ENCODE measurements at places on chromosomes 7 and 10. TPM values are rescaled to one million over a fixed set of nuclear protein-coding genes. Genes with fewer than 3 reads are reported as not detected.
A peak's percentile ranks its signal among the peaks of the same experiment; 100 is the strongest.

The PPP1R3C gene
- 0.16 TPM for total RNA-seq

The CFAP46 gene
- total RNA-seq = not detected

The DENND2A gene
- total RNA-seq = not detected

The FIS1 gene
- 110 TPM for total RNA-seq

The IFIT1B gene
- not detected for total RNA-seq

The PLAC9 gene
- not detected for total RNA-seq

The UPK3BL1 gene
- total RNA-seq = 25.8 TPM

The CDC14C gene
- not detected for total RNA-seq

- H3K27me3 ChIP-seq = no peaks in the 10 kb centered on the region
- H3K27ac ChIP-seq = no peak overlapping the region
- H3K4me3 ChIP-seq = no peak overlapping the region
Observed at GRCh38 chr10:28190196-28190595, 112.7 kb downstream of the MPP7 start.

GRCh38 chr10:3784510-3785250 lies at the start of gene KLF6:
Gene KLF6, minus strand, starts transcription at chr10:3785209. Its CDS starts 195 bp downstream, at chr10:3785014.
- peaks cover 17% of the 10 kb centered on the region for H3K36me3 ChIP-seq
- peak within 1 kb of the TSS; percentile 93 for H3K4me3 ChIP-seq
- H3K4me1 ChIP-seq = peaks cover 13% of the 10 kb centered on the region
- no peak for DNase-seq

DNA sequence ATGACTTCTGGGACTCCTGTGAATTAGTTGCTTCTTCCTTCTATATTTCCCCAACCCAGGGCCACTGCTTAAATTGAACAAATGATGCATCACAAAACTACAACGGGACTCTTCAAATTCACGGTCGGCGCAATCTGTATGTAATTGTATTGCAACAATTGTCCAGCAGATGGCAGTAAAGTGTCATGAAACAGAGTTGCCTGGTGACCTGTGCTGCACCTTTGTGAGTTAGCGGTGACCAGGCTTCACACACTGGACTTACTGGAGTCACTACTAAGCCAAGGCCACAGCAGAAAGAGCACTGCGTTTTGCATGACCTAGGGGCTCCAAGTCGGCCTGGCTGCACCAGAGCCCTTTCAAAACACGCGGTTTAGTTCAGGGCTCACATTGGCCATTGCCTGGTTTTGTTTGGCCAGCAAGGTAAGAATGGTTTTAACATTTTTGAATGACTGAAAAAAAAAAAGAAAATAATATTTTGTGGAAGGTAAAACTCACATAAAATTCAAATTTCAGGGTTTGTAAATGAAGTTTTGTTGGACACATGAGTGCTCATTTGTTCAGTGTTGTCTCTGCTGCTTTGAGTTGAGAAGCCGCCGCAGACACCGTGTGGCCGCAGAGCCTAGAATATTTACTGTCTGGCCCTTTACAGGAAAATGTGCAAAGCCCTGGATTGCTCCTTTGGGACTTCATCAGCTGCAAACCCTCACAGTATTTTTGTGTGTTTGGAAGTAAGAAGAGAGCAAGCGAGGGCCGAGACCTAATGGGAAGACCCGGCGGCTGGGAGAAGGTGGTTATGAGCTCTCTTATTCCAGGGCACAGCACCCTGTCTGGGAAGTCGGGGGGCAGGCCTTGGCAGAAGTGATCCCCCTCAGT lies 23.2 kb upstream of the ZNF32 start:
- no peak for DNase-seq
- no peak overlapping the region for H3K27ac ChIP-seq
- no peaks in the 10 kb centered on the region for H3K4me1 ChIP-seq
- no peaks in the 10 kb centered on the region for H3K36me3 ChIP-seq

DNA sequence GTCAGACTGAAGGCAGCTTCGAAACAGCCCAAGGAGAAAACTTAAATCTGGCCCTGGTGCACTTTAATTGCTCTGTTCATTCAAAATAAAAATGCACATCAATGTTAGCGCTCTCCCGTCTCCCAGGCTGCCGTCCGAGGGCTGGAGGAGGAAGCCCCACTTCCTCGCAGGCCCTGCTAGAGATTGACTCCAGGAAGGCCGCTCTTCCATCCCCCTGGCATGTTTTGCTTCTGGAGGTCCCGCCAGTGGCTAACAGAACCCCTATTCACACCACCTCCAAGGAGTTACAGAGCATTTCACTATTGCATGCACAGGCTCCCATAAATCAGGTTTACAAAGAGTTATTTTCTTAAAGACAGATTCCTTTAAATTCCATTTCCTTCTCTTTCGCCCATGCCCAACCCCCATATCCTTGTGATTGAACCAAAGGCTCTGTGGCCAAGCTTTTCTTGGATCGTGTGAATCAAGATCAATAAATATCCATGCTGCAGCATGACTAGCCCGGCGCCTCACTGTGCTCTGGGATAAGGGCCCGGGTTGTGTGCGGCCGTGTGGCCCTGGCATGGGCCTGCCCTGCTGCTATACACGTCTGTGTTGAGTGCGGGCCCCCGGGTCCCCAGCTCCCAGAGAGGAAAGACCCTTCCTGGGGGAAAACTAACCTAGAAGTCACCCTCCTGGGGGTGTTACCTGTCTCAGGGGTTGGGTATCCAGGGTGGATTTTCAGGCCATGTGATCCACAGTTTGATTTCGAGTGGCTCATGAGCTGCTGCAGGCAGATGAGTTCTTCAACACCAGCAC lies 118.7 kb upstream of the GDF10 start:
- no peak overlapping the region for H3K27ac ChIP-seq
- DNase-seq = no peak
- no peaks in the 10 kb centered on the region for H3K27me3 ChIP-seq
- H3K36me3 ChIP-seq = no peaks in the 10 kb centered on the region
- no peak overlapping the region for H3K4me3 ChIP-seq
- H3K4me1 ChIP-seq = no peaks in the 10 kb centered on the region

DNA sequence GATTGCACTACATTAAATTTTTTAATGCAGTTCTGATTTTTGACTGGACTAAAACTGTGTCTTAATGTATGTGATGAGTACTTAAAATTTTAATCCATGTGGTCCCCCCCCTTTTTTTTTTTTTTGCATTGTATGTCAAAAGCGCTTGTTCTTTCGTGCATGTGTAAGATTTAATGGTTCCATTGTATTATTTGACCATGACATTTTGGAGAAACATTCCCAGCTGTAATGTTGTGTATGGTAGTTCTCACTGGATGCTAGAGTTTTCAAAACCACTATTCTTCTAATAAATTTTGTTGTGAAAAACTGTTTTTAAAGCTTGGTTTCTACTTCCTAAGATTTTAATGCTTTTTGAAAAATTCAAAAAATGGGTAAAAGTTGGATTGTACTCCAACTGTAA lies 132.0 kb downstream of the LCOR start:
- H3K27ac ChIP-seq = no peak overlapping the region
- H3K4me1 ChIP-seq = no peaks in the 10 kb centered on the region
- no peaks in the 10 kb centered on the region for H3K36me3 ChIP-seq
- no peaks in the 10 kb centered on the region for H3K27me3 ChIP-seq
- no peak overlapping the region for H3K4me3 ChIP-seq
- no peak for DNase-seq

- no peaks in the 10 kb centered on the region for H3K4me1 ChIP-seq
- H3K4me3 ChIP-seq = no peak overlapping the region
- no peaks in the 10 kb centered on the region for H3K36me3 ChIP-seq
- no peaks in the 10 kb centered on the region for H3K27me3 ChIP-seq
- DNase-seq = no peak
Observed at GRCh38 chr10:17348501-17349349, 105.7 kb downstream of the ST8SIA6 start.

GRCh38 chr7:155724327-155725005 lies 80.0 kb downstream of the RBM33 start:
- H3K27me3 ChIP-seq = no peaks in the 10 kb centered on the region
- no peak for DNase-seq
- peaks cover 39% of the 10 kb centered on the region for H3K4me1 ChIP-seq
- H3K36me3 ChIP-seq = peaks cover 19% of the 10 kb centered on the region

DNA sequence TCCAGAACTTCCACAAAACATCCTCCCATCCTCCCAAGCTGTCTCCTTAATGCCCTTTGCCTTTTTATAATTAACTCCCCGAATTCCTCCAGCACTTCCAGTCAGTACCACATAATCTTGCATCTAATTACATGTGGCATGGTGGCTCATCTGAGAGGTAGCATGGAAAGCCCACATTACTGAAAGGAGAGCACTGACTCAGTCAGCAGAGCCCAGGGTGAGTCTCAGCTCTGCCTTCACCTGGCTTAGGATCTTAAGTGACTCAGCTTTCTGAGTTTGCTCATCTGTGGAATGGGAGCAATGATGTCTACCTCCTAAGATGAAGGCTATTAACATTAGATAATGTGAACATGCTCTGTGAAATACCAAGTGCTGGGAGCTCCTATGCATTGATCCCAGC lies 433.9 kb downstream of the SORCS3 start:
- no peaks in the 10 kb centered on the region for H3K4me1 ChIP-seq
- no peak overlapping the region for H3K27ac ChIP-seq
- no peak for DNase-seq
- no peak overlapping the region for H3K4me3 ChIP-seq
- no peaks in the 10 kb centered on the region for H3K36me3 ChIP-seq

- peak; percentile 8 for DNase-seq
- peaks cover 9% of the 10 kb centered on the region for H3K4me1 ChIP-seq
- H3K27me3 ChIP-seq = no peaks in the 10 kb centered on the region
- no peak overlapping the region for H3K27ac ChIP-seq
- H3K4me3 ChIP-seq = no peak overlapping the region
Observed at GRCh38 chr10:100076750-100077149, 4.9 kb downstream of the CPN1 start.

DNA sequence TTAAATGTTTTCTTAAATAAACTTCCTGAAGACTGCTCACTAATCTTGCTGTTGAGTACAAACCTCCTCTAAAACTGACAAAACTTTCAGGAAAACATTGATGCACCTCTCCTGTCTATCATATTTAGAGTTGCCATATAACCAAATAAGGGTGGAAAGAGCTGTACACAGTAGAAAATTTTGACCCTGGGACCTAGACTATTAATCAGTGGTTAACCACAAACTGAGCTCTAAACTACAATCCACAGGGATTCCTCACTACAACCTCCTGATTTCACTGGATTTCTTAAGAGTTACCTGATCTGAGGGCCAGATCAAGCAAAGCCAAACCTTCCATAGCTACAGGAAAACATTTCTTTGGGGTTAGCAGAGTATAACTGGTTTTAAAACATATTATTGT lies 39.9 kb upstream of the WNT16 start:
- no peaks in the 10 kb centered on the region for H3K4me1 ChIP-seq
- DNase-seq = no peak
- H3K36me3 ChIP-seq = no peaks in the 10 kb centered on the region
- no peak overlapping the region for H3K27ac ChIP-seq

- no peaks in the 10 kb centered on the region for H3K36me3 ChIP-seq
- H3K27me3 ChIP-seq = no peaks in the 10 kb centered on the region
- DNase-seq = no peak
Observed at GRCh38 chr10:8897769-8898168, 843.3 kb downstream of the GATA3 start.

DNA sequence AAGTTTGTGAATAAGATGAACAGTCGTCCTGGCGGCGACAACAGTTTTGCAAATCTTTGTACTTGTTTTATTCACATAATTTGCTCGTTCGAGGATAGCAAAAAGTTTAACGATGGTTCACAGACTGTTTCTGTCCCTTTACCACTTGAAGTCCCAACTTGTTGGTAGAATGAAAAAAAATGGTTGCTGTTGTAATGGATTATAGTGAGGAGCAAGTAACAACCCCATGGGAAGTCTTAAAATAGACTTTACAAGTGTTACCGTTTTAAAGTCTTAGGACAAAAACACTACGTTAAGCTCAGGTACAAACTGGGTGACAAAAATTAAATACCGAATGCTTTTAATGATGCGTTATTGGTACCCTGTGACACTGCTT lies 589 bp downstream of the LSM8 start:
- H3K4me1 ChIP-seq = no peaks in the 10 kb centered on the region
- H3K36me3 ChIP-seq = no peaks in the 10 kb centered on the region
- H3K27me3 ChIP-seq = no peaks in the 10 kb centered on the region
- peak overlapping the region; percentile 93 for H3K27ac ChIP-seq
- no peak for DNase-seq

- H3K27me3 ChIP-seq = no peaks in the 10 kb centered on the region
- H3K27ac ChIP-seq = no peak overlapping the region
- no peaks in the 10 kb centered on the region for H3K36me3 ChIP-seq
- no peak for DNase-seq
Observed at GRCh38 chr7:79523436-79523835, 70.0 kb upstream of the MAGI2 start.

- no peaks in the 10 kb centered on the region for H3K4me1 ChIP-seq
- H3K4me3 ChIP-seq = no peak overlapping the region
- H3K27me3 ChIP-seq = no peaks in the 10 kb centered on the region
- no peak overlapping the region for H3K27ac ChIP-seq
- no peaks in the 10 kb centered on the region for H3K36me3 ChIP-seq
- no peak for DNase-seq
Observed at GRCh38 chr7:49295146-49295545, 370.8 kb downstream of the CDC14C start.

DNA sequence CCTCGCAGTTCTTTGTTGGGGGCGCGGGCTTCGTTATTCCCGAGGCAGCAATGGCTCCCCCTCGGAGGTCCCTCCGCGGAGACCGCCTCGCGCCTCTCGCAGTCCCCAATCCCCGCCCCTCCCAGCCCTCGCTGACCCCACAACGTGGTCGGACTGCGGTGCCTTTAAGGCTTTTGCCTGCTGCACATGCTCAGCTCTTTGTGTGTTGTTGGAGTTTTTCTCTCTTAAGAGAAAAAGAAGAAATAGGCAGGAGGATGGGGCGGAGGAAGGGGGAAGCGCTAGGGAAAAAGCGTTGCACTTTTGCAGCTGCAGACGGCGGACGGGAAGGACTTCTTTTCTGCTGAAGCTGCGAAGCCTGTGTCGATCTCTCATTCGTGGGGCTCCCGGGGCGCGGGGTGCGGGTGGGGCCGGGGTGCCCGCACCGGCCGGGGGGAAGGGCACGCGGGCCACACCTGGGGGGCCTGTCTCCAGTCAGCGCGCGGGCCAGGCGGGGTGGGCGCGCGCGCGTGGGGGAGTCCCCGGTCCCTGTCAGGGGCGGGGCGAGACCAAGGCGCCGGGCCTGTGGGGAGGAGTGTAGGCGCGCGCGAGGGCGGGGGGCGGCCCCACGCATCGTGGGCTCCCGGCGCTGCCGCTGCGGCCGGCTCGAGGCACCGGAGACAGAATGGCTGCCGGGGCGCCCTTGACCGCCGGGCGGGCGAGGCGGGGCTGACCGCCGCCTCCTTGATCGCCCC lies 445 bp upstream of the ATRNL1 start:
- no peak for DNase-seq
- no peaks in the 10 kb centered on the region for H3K4me1 ChIP-seq
- H3K36me3 ChIP-seq = no peaks in the 10 kb centered on the region
- no peak overlapping the region for H3K27ac ChIP-seq
- H3K4me3 ChIP-seq = peak overlapping the region; percentile 81
- peaks cover 3% of the 10 kb centered on the region for H3K27me3 ChIP-seq

- no peaks in the 10 kb centered on the region for H3K36me3 ChIP-seq
- DNase-seq = no peak
- H3K27me3 ChIP-seq = no peaks in the 10 kb centered on the region
- H3K27ac ChIP-seq = no peak overlapping the region
- H3K4me1 ChIP-seq = no peaks in the 10 kb centered on the region
Observed at GRCh38 chr10:114593240-114593792, 64.8 kb downstream of the ABLIM1 start.

GRCh38 chr7:137954614-137955013 lies 47.3 kb downstream of the CREB3L2 start:
- peaks cover 22% of the 10 kb centered on the region for H3K4me1 ChIP-seq
- H3K4me3 ChIP-seq = no peak overlapping the region
- no peak overlapping the region for H3K27ac ChIP-seq
- no peaks in the 10 kb centered on the region for H3K27me3 ChIP-seq

- H3K27ac ChIP-seq = no peak overlapping the region
- no peaks in the 10 kb centered on the region for H3K27me3 ChIP-seq
- H3K4me3 ChIP-seq = no peak overlapping the region
- H3K36me3 ChIP-seq = no peaks in the 10 kb centered on the region
Observed at GRCh38 chr10:102676534-102677315, 32.4 kb downstream of the TRIM8 start.

All from GM12878 (cell line).